ENCODE measurements at places on chromosomes 13 and 19.

DNA sequence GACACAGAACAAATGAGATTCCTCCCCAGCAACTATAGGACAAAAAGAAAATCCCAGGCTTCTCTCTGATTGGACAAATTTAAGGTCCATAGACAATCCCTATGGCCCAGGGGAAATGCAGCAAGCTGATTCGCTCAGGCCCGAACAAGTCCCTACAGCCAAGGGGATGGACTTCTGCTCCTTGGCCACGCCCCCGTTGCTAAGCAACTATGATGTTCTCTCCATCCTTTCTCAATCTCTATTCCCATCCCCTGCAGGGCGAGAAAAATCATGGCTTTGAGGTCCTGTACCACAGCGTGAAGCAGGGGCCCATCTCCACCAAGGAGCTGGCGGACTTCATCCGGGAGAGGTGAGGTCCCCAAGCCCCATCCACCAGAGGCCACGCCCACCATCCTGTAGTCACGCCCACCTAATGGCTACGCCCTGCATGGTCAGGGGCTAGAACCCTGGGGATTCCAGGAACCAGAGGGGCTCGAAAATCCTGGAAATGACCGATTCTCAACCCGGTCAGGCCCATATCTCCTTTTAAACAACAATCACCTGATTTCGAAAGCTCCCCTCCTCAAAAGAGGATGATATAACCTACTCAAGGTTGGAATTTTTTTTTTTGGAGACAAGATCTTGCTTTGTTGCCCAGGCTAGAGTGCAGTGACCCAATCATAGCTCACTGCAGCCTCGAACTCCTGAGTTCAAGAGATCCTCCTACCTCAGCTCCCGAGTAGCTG, 11.4 kb downstream of the FCHO1 start:
- DNase-seq = no peak

- no peak for DNase-seq
Measured at GRCh38 chr13:78636495-78636894, 22.5 kb downstream of the OBI1 start.

DNA sequence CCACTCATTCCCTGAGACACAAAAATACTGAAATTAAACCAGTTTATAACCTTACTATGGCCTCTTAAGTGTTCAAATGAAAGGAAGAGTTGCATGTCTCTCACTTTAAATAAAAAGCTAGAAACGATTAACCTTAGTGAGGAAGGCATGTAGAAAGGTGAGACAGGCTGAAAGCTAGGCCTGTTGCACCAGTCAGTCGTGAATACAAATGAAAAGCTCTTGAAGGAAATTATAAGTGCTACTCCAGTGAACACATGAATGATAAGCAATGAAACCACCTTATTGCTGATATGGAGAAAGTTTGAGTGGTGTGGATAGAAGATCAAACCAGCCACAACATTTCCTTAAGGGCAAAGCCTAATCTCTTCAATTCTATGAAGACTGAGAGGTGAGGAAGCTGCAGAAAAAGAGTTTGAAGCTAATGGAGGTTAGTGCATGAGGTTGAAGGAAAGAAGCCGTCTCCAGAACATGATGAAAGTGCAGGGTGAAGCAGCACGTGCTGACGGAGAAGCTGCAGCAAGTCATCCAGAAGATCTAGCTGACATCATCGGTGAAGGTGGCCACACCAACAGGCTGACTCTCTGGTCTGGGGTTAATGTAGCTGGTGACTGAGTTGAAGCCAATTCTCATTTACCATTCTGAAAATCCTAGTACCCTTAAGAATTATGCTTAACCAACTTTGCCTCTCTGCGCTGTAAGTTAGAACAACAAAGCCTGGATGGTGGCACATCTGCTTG, 94.5 kb upstream of the TEX29 start:
- DNase-seq = no peak

DNA sequence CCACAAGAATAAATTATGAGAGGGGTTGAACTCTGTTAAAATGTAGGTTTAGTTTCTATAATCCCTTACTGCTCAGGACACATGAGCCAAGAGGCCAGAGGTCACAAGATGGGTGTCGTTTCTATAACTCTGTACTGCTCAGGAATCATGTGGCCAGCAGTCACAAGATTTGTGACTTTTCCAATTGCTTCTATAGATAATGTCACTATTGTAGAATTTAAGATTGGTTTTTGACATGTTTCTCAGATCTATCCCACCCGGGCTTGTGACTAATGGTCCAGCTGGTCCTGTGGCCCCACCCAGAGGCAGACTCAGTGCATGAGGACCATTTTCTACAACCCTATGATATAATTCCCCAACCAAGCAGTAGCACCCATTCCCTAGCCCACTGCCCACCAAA, 662.0 kb upstream of the KLF12 start:
- no peak for DNase-seq

DNA sequence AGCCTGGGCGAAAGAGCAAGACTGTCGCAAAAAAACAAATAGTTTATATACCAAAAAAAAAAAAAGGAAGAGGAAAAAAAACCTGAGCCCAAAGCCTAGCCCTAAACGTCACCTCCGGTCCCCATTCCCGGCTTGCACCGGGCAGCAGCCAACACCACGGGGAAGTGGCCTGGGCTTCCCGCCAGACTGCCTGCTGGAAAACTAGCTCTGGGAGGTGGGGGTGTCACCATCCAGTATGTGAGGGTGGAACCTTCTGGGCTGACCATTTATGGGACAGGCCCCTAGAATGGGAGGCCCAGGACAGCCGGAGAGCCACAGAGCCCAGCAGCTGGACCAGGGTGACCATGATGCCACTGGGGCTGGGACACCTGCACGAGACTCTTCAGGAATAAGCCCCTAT, 37.3 kb downstream of the IL12RB1 start:
- no peak for DNase-seq

DNA sequence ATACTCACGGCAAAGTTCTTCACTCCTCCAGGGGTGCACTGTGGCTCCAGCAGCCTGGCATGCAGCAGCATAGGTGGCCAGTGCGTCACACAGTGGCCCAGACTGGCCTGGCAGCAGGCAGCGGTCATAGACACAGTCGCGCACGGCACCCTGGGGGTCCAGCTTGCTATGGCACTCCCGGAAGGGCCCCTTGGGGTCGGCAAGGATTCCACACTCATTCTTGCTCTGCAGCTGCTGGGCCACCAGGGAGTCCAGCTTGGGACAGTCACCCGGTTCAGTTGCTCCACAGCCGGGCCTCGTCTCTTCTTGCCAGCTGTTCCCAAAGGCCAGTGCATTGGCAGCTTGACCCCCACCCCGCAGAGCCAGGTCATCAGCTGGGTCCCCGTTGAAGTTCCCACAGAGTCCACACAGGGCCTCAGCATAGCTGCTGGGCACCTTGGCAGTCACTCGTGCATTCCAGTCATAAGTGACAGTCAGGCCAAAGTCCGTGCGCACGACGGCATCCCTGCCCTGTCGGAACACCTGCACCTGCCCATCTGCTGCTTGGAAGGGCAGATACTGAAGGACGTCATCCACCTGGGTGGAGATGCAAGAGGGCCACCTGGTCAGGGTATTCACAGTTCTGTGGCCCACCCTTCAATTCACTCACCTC, 20.6 kb downstream of the FCGBP start:
- DNase-seq = no peak

- DNase-seq = no peak
Measured at GRCh38 chr13:105804561-105805190, 730.8 kb downstream of the EFNB2 start.

DNA sequence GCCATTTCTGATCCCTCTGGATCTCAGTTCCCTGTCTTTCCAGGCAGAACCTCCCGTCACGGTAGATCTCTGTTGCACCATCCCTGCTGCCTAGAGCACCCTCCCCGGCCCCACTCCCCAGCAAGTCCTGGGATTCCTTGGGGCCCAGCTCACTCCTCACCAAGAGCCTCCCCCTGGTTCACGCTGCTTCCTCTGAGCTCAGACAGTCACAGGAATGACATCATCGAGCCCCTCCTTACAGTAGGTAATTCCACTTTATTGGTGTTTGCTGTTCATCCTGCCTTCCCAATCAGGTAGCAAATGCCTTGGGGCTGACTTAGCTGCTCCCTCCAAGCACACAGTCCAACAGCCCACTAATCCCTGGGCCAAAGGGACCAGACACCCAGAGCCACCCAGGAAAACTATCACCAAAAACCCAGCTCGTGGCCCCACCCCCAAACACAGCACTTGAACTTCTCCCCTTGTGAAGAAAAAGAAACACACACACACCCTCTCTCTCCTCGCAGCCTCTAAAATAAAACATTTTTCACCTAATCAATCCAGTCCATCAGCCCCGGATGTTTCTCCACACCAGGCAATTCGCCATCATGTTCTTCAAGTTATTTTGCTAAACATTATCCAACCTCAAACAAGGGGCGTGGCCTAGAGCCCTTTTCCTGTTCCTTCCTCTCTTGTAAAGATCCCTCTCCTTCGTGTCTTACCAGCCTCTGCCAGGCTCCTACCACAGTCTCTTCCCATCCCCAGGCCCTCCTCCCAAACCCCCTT, 2.5 kb downstream of the NAPA start:
- no peak for DNase-seq

- no peak for DNase-seq
Measured at GRCh38 chr19:47542030-47542475, 27.2 kb upstream of the NAPA start.

- no peak for DNase-seq
Measured at GRCh38 chr19:38281811-38282566, 17.6 kb downstream of the SPINT2 start.

DNA sequence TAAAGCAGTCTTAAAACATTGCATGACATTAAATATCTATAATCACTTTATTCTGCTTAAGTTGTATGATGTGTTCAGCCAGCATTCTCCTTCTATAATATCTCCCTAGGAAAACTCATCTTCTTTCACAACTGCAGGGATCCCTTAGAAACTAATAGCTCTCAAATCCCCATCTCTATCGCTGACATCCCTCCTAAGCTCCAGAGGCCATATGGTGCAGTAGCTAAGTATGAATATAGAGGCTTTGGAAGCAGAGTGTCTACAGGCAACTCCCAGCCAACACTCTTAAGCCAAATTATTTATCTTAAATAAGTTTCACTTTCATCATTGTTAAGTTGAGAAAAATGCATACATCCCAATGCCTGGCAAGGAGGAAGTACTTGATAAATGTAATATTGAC, 349.5 kb upstream of the MIR17HG start:
- DNase-seq = no peak

- DNase-seq = no peak
Measured at GRCh38 chr13:26062853-26063444, 11.1 kb upstream of the SHISA2 start.

DNA sequence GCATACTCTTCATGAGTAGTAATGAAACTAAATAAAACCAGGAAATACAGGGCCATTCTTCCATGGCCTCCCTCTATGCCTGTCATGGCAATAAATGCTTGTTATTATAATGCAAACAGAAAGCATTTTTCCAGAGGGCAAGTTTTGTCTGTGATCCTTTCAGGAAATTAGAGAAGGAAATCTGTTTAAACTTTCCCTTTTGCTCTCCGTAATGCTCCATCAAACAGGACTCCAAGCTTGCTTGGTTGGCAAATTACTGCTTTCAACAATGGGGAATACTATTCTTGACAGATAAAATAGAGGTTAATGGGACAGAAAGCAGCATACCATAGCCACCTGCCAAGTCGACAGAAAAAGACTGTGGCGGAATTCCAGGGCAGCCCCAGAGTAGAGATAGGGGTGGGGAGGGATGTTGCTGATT, 252.5 kb downstream of the LHFPL6 start:
- no peak for DNase-seq

DNA sequence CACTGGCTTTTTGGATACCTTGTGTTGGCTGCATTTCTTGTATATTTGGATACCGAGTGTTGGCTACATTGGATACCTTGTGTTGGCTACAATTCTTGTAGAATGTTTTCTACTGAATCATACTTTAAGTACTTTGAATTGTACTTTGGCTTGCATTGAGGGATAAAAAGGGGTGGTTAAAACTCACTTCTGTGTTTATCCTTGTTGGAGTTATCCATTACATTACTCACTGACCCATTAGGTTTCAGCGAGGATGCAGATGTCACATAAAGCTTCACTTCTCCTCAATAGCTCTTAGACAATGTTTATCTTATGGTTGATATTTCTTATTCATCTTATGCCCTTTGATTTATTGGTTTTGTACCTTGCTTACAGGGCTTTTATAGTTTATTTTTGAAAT, 43.1 kb downstream of the PDS5B start:
- DNase-seq = no peak

DNA sequence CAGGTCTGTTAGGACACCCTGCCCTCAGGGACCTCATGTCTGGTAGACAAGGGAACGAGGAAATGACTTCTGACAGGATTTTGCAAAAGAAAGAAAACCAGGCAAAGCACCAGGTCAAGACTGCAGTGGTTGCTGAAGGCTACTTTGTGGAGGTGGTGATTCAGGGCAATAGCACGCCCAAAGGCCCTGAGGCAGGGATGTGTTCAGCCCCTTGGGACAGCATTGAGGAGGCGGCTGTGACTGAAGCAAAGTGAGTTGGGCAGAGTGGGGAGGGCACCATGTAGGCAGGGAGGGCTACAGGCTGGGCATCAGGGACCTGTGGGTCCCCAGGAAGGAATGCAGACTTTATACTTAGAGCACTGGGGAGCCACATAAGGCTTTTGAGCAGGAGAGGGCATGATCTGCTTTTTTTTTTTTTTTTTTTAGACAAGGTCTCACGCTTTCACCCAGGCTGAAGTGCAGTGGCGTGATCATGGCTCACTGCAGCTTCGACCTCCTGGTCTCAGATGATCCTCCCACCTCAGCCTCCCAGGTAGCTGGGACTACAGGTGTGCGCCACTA, 10.8 kb upstream of the HOMER3 start:
- DNase-seq = no peak

DNA sequence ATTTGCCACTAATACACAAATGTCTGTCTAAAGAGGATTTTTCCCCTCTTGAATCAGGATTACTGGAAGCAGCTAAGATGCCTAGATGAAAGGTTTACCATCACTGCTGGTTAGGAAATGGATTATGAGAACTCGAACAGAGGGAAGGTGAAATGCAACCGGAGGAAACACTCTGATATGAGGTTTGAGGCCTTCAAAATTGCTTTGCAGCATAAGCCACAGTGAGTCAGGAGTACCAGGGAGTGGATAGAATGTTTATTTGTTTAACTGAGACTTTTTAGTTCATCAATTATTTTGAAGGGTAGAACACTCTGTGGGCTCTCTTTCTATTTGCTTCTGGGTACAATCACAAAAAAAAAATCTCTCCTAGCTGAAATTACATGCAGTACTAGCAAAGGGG, 18.1 kb downstream of the CDADC1 start:
- DNase-seq = no peak

DNA sequence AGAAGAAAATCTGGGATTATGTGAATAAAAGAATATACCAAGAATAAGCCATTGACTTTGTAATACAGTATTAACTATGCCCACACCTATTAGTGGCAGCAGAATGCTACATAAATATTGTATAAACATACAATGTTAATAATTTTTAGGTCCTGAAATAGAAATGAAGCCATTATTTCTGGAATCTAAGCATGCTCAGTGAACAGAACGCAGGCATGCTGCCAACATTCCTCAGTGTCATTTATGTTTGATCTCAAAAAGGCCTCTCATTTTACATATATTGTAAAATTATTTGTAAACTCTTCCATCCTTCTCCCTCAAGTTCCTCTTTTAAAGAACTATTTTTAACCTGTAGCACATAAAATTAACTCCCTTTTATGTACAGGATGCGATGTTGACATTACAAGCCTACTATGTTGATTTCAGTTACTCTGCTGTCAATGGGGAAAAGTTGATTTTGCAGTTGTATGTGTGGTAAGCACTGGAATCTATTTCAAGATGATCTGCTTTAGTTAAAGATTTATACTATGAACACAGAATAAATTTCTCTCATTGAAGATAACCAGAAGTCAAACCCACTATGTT, 118.8 kb downstream of the VWA8 start:
- DNase-seq = no peak

Measured in CMK (cell line).